Activated B cell treated with CpG ODN at 0.5 μM for 24 hours (primary cell): ENCODE measurements at places on chromosomes 13 and 19.

DNA sequence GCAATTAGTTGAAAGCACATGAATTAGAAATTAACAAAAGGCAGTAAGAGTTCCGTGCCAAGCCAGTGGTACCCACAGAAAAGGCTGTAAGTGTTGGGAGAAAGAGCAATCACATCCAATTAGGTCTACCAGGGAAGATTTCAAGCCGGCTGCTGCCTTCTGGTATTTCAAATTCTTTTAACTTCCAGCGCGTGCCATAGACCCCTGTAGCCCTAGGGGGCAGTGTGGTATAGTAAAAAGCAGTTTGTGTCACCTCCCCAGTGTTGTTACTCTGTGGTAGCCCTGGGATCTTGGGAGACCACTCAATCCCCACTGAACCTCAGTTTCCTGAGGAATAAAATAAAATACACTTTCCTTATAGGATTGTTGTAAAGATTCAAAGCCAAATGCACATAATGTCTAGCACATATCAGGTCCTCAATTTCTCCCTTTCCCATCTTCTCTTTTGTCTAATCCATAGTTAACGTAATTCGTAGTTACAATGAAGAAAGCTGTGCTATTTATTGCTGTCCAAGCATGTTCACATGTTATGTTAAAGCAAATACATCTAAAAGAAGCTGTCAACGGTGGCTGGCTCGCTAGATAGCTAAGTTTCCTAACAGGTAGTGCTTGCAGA is 230.2 kb downstream of the TDRD3 start:
- DNase-seq: no peak

- DNase-seq: no peak
Measured at GRCh38 chr13:85261757-85262346, 537.4 kb downstream of the SLITRK6 start.

- DNase-seq: no peak
Measured at GRCh38 chr19:35429698-35430408, 18.2 kb upstream of the FFAR2 start.

GRCh38 chr13:66341635-66342377 is 888.3 kb downstream of the PCDH9 start:
- DNase-seq: no peak

- no peak for DNase-seq
Measured at GRCh38 chr13:110107568-110108347, 199.2 kb downstream of the COL4A1 start.

DNA sequence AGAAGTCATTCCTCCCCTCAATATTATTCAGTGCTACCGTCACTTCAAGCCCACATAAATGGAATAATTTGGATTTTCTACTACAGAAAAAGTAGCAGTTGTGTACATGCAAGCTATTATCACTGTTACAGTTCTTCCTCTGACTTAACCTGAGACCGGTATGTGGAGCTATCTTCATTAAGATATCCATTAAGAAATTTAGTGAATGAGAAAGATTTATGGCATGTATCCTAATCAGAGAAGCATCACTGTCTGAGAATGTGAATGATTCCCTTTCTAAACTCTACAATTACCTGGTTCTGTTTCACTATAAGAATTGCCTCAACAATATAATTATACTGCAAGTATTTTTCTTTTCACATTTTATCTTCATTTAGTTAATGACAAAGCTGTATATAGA is 278.7 kb downstream of the KLF5 start:
- DNase-seq: no peak

- no peak for DNase-seq
Measured at GRCh38 chr13:46178143-46178542, 3.8 kb downstream of the LCP1 start.

DNA sequence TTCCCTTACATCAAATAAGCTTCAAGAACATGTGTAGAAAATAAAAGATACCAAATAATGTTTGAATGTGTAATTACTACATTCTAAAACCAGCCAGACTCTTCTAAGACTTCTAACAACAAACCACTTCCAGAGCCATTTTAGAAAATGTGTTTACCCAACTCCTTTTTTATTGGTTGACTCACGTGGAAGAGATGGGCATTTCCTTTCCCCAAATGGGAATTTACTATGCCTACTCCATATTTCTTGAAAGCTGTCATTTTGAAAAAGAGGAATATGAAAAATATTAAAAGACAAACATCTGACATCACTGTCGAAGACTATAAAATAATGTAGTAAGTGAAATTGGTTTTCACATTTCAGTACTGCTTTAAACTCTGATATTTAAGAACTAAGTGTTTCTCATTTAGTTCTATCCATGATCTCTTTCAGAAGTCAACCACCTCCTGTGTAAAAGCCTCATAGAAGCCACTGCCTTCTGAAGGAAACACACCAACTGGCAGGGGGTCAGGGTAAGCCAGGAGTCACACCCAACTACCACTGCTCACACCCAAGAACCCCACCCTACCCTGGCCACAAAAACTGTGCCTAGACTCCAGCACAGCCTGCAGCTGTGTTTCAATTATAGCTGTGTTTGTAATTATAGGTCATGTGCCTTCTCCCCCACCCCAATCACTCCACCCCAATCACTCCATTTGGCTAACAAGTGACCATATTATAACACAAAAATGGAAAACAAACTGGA is 86.8 kb downstream of the UBL3 start:
- DNase-seq: no peak
